CD8-positive, alpha-beta memory T cell (primary cell): ENCODE measurements at places on chromosomes 11 and 22.

- DNase-seq, result peak; percentile 37
These were observed 52.0 kb upstream of the THY1 start for GRCh38 chr11:119474682-119475596.

GRCh38 chr11:117273550-117274289, 17.4 kb upstream of the BACE1-AS start:
- no peak for DNase-seq

DNA sequence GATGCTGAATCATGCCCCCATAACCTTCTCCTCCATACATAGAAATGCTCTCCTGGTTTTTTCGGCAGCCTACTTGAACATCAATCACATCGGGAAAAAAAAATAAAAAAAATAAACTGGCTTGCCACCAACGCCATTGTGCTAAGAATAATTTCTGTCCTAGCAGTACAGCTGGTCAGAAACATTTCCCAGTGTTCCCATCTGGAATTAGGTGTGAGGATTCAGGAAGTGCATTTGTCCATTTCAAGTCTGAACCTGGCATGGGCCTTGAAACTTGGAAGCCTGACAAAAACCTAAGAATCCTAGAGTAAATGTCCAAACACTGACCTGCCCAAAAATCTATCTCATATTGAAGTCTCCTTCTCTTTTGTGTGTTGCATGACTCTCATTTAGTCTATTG, 16.6 kb upstream of the NAV2 start:
- DNase-seq, result no peak

- peak; percentile 74 for DNase-seq
These were observed 2.0 kb upstream of the LMO2 start for GRCh38 chr11:33893711-33894397.

DNA sequence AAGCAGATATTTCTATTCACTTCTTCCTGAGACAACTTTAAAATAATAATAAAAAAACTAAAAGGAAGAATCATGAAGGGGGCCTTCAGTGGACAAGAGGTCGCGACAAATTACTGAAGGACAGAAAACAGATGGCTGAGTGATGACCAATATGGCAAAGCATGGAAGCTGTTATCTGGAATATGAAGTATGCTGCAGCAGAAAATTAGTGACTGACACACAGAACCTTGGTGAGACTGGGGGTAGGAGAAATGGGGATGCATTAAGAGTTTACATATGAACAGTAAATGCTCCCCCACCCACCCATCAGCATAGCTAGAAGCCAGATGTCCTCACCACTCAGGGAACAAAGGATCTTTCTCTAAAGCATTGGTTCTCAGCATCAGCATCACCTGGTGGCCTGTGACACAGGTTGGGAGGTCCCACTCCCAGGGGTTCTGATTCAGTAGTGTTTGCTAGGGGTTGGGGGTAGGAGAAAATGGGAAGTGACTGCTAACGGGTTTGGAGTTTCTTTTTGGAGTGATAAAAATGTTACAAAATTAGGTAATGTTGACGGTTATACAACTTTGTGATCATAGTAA, 59.7 kb downstream of the NARS2 start:
- DNase-seq, result no peak

DNA sequence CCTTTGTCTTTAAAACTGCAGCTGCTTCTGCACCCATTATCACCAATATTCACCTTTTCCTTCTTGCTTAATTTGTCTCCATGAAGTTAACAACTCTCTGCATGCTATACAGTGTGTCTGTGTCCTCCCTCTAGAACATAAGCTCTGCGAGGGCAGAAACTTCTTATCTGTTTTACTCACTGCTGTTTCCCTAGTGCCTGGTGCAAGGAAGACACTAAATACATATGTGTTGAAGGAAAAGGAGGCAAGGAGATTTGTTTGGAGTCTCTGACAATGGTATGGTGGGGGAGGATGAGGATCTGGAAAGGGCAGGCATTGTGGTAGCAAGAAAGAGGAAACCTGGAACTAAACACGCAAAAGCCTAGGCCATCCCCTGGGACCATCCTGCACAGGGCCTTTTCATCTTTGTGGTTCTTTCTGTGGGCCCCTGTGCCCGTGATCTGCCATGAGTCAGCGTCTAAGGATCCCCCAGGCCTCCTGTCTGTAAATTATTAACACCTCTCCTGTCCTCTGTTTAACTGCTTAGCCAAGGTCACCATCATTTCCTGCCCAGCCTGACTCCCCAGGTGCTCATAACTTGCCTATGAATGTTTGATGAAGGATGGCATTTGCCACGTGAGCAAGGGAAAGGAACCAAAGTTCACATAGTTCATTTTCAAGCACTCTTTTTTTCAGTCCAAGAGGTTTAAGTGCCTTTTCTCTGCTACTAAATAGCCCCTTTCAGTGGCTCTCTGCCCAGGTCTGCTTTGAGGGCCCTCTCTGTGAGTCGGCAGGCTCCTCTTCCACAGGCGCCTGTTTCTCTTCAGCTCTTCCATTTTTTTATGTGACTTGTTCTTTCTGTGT, 131.1 kb downstream of the RASSF10 start:
- no peak for DNase-seq

DNA sequence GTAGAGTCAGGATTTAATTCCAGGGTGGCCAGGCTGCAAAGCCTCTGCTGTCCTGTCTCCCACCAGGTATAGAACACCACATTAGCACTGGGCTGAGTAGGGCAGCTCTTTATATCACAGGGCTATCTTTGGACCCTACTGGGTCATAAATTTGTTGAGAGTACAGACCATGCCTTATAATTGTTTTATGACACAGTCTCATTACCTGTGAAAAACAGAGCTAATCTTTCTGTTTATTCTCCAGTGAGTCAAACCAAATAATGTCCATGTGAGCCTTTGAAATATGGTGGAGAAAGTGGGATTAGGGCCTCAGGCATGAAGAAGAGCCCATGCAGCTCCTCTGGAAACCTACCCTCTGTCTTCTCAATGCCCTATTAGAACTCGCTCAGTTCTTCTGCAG, 49.6 kb upstream of the KIRREL3 start:
- DNase-seq, result no peak

DNA sequence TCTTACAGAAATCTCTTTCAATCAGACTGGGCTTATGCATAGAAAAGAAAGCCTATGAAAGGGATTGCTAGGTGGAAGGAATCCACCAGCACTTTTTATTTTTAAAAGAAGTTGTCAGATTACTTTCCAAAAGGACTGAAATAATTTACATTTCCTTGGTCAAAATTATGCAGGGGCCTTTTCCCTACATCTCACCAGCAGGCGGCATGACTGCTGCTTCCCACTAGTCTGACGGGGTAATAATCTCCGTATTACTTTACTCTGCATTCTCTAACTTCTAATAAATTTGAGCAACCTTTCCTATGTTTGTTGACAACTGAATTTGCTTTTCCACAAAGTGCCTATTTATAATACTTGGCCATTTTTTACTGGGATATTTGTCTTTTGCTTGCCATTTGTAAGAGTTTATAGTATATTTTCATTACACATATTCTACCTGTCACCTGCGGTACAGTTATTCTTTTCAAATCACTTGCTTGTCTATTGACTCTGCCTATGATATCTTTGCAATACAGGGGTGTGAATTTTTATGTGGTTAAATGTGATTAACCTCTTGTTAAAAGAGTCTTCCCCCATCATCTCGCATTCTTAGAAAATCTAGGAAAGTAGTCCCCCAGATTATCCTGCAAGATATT, 51.9 kb upstream of the USP47 start:
- no peak for DNase-seq

- no peak for DNase-seq
These were observed 22.7 kb upstream of the PLEKHA7 start for GRCh38 chr11:17036666-17037658.

GRCh38 chr22:26553056-26553752, 36.7 kb downstream of the TPST2 start:
- DNase-seq, result no peak

DNA sequence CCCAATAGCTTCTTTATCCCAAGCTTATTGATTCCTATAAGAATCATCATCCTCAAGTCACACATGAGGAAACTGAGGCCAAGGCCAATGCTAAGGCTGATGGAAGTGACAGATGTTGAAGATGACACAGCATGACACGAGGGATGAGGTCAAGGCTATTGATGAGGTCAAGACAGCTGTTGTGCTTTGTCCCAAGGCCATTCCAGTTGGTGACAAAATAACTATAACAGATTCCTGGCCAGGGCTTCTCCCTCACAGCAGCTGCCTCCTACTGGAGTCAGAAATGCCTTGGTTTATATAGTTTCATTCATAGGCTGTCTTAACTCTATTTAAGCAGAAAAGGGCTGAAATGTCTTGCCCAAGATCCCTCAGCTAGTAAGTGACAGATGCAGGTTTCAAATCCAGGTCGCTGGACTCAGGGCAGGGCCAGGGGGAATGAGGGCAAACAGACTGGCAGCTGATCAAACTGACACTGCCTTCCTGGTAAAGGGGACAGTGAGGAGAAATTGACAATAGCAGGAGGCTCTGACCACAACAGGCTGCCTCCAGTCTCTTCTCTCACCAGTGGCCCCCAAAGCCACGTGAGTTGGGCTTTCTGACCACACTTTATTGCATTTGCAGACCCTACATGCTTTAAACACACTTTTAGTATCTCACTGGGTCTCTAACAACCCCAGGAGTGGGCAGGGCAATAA, 16.5 kb downstream of the MIF start:
- DNase-seq, result no peak

- no peak for DNase-seq
These were observed 50.5 kb downstream of the LRP5 start for GRCh38 chr11:68362801-68363379.

GRCh38 chr11:108135845-108136544, 14.6 kb downstream of the ACAT1 start:
- DNase-seq, result no peak

- no peak for DNase-seq
These were observed 844.7 kb upstream of the CCDC90B start for GRCh38 chr11:84130646-84131427.

GRCh38 chr22:36644333-36644757, 59.2 kb downstream of the CACNG2 start:
- DNase-seq, result peak; percentile 4

- DNase-seq, result no peak
These were observed 3.5 kb downstream of the KRTAP5-9 start for GRCh38 chr11:71551711-71552110.

DNA sequence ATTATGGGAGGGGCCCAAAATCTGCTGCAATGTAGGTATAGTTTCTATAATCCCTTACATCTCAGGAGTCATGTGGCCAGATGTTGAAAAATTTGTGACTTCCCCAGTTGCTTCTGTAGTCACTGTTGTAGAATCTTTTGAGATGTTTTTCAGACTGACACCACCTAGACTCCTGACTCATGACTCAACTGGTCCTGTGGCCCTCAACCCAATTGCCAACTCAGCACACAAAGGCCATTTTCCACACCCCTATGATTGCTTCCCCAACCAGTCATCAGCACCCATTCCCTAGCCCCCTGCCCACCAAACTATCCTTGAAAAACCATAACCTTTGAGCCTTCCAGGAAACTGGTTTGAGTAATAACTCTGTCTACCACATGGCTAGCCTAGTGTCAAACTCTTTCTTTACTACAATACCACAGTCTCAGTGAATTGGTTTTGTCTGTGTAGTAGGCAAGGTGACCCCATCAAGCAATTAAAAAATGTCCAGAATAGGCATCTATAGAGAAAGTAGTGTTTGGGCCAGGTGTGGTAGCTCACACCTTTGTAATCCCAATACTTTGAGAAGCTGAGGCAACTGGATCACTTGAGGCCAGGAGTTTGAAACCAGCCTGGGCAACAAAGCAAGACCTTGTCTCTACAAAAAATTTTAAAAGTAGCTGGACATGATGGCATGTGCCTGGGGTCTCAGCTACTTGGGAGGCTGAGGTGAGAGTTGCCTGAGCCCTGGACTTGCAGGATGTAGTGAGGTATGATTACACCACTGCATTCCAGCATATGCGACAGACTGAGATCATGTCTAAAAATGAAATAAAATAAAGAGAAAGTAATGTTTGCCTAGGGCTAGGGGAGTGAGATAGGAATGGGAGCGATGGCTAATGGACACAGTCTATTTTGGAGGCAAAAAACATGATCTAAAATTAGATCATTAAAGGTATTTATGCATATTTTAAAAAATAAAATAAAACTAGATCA, 24.1 kb upstream of the FEZ1 start:
- no peak for DNase-seq

DNA sequence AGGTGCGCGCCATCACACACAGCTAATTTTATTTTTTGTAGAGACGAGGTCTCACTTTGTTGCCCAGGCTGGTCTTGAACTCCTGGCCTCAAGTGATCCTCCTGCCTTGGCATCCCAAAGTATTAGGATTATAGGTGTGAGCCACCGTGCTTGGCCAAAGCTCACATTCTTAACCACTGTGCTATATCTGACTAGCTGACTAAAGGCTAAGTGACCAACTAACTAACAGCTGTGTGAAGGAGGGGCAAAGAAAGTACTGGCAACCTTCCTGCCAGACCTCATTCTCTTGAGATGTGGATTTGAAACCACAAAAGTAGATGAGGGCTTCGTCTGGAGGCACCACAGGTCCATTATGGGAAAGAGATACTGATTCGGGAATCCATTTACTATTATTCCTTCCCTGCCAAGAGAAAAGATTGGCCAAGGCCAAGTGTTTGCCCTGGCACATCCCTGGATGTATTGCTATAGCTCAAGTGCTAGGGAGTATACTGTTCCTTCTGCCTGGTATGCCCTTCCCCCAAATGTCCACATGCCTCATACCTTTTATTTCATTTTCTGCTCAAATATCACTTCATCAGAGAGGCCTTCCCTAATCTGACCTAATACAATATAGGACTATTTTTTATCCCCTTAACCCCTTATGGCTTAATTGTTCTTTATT, 52.7 kb upstream of the RRM1 start:
- no peak for DNase-seq

- DNase-seq, result no peak
These were observed 756 bp downstream of the CLNS1A start for GRCh38 chr11:77636731-77637344.

- no peak for DNase-seq
These were observed 349.7 kb downstream of the BUD13 start for GRCh38 chr11:116422956-116423600.

DNA sequence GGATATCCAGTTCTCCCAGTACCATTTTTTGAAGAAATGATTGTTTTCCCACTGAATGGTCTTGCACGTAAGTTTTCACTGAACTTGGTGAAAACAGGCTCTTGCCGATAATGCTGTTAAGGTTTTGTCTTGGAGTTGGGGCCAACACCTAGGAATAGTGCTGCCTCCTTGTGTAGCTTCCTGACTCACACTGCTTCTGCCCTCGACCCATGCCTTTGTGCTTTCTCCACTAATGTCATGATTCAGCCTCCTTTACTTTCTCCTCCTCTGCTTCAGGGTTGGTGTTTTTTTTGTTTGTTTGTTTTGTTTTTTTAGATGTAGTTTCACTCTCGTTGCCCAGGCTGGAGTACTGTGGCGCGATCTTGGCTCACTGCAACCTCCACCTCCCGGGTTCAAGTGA, 30.2 kb downstream of the SLC5A1 start:
- no peak for DNase-seq

DNA sequence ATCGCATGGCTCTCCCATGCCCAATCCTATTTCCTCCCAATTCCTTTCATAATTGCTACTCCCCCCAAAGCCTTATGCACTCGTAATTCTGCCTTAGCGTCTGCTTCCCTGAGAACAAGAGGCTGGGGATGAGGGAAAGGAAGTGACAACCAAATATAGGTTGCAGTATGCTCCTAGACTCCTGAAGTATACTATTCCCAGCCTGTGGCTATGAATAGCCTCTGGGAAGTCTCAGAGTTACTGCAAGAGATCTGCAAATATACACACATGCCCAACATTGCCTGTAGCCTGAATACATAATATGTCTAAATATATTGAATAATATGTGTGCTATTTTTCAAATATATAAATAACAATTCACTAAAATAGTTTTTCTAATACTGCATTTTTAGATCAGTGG, 96.1 kb upstream of the CD44 start:
- no peak for DNase-seq
